ELR (cell line): ENCODE measurements at places on chromosomes 6 and 20.

DNA sequence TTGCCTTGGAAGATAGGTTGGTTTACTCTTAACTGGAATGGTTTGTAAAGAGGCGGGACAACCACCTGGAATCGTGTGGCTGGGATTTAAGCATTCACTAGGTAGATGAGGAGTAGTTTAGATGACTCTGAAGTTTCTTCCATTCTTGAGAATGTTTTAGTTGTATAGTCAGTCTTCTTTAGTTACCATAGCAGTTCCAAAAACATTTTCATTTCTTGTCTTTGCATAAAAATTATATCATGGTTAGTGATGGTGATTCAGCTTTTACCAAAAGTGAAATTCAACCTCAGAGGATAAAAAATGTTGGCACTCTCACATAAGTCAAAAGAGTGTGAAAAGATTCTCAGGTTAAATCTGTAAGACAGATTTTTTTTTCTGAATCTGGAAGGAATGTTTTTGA lies 70.3 kb downstream of the SMAP1 start:
- no peak for DNase-seq

DNA sequence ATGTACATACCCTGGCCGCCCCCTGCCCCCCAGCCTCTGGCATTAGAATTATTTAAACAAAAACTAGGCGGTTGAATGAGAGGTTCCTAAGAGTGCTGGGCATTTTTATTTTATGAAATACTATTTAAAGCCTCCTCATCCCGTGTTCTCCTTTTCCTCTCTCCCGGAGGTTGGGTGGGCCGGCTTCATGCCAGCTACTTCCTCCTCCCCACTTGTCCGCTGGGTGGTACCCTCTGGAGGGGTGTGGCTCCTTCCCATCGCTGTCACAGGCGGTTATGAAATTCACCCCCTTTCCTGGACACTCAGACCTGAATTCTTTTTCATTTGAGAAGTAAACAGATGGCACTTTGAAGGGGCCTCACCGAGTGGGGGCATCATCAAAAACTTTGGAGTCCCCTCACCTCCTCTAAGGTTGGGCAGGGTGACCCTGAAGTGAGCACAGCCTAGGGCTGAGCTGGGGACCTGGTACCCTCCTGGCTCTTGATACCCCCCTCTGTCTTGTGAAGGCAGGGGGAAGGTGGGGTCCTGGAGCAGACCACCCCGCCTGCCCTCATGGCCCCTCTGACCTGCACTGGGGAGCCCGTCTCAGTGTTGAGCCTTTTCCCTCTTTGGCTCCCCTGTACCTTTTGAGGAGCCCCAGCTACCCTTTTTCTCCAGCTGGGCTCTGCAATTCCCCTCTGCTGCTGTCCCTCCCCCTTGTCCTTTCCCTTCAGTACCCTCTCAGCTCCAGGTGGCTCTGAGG lies 7.6 kb downstream of the CDKN1A start:
- no peak for DNase-seq

DNA sequence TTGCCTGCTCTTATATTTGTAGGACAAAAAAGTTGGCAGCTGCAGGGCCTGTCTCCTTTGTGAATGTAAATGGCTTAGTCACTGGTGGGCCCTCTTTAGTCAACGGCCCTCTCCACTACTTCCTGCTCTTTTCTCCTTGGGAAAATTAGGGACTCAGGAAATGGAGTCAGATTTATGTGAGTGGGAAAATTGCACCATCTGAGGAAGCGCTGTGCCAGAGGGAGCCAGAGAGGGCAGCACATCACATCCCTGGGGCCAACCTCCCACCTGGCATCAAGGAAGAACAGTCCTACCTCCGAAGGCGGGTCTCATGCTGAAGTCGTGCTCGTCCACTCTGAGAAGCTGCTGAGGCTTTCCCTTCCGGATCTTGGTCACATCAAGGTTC lies 15.6 kb downstream of the GABRR2 start:
- peak; percentile 70 for DNase-seq

DNA sequence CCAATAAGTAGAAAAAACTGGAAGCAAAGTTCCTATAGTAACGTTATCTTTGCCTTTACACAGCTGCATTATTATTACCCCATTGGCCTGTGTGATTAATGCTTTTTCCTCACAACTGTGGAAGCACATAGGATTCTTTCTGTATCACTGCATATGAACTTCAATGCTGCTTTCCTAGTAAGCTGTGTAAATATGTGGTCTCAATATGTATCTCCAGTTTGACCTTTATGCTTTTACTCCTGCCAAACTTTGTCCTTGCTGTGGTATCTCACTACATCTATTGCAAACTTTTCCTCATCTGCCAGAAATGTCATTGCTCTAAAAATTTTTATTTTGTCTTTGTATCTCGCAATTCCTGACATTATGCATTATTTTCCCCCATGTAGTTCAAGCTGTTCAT lies 168.6 kb downstream of the ZFAND3 start:
- DNase-seq: peak; percentile 24

DNA sequence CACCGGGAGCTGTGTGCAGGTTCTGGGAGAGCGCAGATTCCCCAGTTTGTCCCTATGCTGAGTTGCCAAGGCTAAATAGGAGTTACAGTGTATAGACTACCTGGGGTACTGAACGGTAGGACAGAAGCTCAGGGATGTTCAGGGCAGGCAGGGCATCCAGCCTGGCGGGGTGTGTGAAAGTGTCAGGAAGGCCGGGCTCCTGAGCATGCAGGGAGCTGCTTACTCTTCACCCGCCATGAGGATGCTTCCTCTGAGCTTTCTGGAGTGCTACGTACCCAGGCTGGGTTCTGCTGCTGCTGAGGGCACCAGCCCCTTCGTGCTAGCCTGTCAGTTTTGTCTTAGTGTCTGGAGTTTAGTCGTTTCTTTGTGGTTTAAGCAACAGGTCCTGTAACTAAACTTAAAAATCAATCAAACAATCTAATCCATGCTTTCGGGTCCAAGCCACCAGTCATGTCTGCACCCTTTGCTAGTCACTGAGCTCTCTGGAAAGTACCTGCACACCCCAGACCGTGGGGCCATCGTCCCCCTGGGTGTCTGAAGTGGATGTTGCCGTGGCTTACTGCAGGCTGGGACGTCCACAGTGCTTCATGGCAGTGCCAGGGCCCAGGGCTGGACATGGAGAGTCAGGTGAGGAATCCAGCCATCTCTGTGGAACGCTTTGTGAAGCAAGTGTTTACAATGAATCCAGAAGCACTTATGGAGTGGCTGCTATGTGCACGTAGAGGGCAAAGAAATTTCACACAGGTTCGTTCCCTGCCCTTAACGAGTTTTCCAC lies 220.3 kb upstream of the SNX9 start:
- DNase-seq: no peak

- DNase-seq: no peak
Observed at GRCh38 chr20:44016525-44016924, 101.9 kb downstream of the TOX2 start.

- DNase-seq: no peak
Observed at GRCh38 chr6:162973151-162973872, 245.5 kb downstream of the PACRG start.

GRCh38 chr6:109296971-109297372 lies 85.3 kb downstream of the CD164 start:
- no peak for DNase-seq

GRCh38 chr6:97322811-97323210 lies 39.8 kb upstream of the MMS22L start:
- DNase-seq: peak; percentile 86

GRCh38 chr20:39188266-39188765 lies 226.2 kb downstream of the DHX35 start:
- DNase-seq: no peak

GRCh38 chr6:40681622-40682021 lies 94.5 kb upstream of the LRFN2 start:
- DNase-seq: no peak

GRCh38 chr6:82902290-82902689 lies 163.4 kb downstream of the UBE3D start:
- no peak for DNase-seq

- no peak for DNase-seq
Observed at GRCh38 chr6:226516-227073, 65.7 kb upstream of the DUSP22 start.

- DNase-seq: peak; percentile 23
Observed at GRCh38 chr6:70901324-70901723, 55.5 kb downstream of the B3GAT2 start.

DNA sequence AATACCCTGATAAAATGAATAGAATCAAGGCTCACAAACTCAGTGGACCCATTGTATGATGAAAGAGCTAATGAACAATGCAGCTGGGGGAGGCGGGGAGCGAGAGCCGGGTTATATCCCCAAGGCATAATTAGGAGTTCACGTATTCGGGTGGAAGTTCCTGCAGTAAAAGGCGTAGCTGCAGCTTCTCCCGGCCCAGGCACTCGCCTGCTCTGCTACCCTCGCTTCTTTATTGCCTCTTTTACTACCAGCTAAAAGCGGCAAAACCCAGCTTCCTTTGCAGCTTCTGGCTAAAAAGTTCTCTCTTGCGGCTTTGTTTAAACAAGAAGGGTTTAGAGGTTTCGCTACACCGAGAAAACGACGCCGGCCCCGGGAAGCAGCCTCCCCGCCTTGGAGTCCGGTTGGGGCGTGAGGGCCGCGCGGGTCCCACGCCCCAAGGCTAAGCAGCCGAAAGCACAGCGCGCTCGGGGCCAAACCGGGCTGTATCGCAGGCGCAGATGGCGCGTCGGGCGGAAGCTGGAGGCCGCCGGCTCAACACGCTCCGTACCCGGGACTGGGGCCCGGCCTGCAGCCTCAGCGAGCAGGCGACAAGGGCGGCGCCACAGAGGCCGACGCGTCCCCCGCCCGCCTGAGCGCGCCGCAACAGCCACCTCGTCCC lies 1.6 kb downstream of the ZBTB2 start:
- peak; percentile 76 for DNase-seq

- no peak for DNase-seq
Observed at GRCh38 chr20:61768571-61769285, 297.0 kb downstream of the TAF4 start.

DNA sequence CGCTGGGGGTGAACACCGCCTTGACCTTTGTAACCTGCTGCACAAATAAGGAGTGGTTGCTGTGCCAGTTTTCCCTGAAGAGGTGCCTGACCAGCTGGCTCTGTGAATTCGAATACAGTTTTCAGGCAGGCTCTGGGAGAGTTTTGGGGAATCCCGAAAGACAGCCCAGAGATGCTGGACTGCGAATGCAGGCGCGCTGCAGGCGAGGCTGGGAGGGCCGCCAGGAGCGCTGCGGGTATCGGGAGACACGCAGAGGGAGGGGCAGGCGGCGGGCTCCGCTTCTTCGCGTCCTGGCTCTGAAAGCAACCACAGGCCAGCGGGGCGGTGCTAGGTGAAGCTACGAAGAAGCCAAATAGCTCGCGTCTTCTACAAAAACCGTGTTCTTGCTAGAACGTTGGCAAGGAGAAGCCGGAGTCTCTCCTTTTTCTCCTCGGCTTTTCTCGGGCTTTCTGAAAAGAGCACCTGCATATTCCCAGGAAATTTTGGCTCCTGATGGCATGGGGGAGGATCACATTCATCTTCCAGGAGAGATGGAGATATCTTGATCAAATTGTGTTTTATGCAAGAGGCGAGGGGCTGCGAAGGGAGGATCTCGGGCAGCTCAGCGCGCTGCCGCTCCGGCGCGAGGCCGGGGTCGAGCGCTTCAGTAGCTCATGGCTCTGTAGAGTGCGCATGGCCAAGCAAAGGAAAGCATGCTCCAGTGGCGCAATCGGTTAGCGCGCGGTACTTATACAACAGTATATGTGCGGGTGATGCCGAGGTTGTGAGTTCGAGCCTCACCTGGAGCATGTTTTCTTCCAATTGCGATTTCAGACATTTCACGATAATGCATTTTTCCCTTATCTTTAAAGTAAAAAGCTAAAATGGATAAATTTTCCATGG lies 158.1 kb upstream of the ZNF184 start:
- DNase-seq: peak; percentile 89

- no peak for DNase-seq
Observed at GRCh38 chr6:166204852-166205650, 37.4 kb upstream of the TBXT start.

GRCh38 chr6:106114492-106114891 lies 28.4 kb downstream of the PRDM1 start:
- no peak for DNase-seq

GRCh38 chr6:145318952-145319351 lies 416.4 kb downstream of the EPM2A start:
- no peak for DNase-seq

GRCh38 chr6:150016324-150017185 lies 8.8 kb downstream of the RAET1L start:
- DNase-seq: peak; percentile 76

DNA sequence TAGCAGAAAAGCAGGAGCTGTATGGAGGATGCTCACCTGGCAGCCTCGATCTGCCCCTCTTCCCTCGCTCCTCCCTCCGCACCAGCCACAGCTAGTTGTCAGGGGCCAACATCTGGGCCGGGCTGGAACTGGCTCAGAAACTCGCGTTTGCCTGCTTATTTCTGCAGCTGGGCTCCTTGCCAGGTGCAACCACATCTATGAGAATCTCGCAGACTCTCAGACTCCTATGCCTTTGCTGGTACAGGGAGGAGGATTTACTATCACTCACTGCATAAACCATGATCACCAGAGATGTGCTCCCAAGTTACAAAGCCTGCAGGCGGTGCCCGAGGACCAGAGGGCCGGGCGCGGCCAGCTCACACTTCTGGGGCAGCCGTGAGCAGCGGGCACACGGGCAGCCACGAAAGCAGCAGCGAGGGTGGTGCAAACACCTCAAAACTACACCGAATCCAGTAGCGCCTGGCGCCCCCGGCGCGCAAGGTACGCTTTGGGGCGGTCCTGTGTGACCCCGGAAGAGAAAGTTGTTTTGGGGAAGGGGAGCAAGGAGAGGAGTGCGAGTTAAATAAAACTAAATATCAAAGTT lies 577 bp upstream of the LRRC1 start:
- peak; percentile 79 for DNase-seq

GRCh38 chr20:47751449-47751848 lies 33.8 kb downstream of the SULF2 start:
- DNase-seq: no peak

DNA sequence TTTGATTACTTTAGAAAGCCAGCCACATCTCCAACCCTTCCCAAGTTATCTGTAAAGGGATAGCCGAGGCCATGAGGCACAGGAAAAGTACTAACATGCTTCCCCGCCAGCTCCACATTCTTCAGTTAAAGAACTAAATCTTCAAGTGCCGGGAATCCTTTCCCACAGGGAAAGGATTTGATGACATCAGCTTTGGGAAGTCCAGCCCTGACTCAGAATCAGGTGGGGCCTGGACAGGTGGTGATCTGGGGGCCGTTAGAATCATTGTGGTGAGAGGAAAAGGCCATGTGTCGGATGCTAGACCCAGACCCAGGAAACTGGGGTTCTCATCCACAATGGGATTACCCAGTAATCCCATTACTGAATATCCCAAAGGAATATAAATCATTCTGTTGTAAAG lies 580.0 kb downstream of the QKI start:
- no peak for DNase-seq

GRCh38 chr6:30135757-30136156 lies at the start of gene TRIM40:
Gene TRIM40, plus strand, starts transcription at chr6:30136140. Its CDS starts 897 bp downstream, at chr6:30137037.
- DNase-seq: no peak

DNA sequence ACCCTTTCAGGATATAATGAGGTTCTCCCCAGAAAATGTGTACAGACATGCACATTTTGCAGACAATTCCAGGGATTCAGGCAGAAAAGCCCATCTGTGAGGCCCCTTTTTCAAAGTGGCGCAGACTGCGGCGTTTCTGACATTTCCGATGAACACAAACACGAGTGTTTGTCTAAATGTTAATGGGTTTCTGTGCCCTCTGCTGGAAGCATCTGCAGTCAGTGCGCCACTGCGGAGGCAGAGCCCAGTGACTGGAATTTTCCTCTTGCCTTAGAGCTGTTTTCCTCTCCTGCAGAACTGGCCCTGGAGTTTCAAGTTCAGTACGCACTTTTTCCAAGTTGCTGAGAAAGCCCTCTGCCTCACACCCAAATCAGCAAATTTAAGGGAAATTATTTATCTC lies 15.3 kb downstream of the ANKRD60 start:
- DNase-seq: peak; percentile 27

GRCh38 chr6:148650941-148651505 lies 95.8 kb upstream of the UST start:
- DNase-seq: no peak

GRCh38 chr6:157268835-157269234 lies 54.5 kb downstream of the TMEM242 start:
- DNase-seq: no peak
